Activated T-helper 9 cell treated with anti-CD3 and anti-CD28 coated beads, Interleukin-2, amount 50 U/mL, for 16 hours (primary cell): ENCODE measurements at places on chromosomes 12 and 14.

DNA sequence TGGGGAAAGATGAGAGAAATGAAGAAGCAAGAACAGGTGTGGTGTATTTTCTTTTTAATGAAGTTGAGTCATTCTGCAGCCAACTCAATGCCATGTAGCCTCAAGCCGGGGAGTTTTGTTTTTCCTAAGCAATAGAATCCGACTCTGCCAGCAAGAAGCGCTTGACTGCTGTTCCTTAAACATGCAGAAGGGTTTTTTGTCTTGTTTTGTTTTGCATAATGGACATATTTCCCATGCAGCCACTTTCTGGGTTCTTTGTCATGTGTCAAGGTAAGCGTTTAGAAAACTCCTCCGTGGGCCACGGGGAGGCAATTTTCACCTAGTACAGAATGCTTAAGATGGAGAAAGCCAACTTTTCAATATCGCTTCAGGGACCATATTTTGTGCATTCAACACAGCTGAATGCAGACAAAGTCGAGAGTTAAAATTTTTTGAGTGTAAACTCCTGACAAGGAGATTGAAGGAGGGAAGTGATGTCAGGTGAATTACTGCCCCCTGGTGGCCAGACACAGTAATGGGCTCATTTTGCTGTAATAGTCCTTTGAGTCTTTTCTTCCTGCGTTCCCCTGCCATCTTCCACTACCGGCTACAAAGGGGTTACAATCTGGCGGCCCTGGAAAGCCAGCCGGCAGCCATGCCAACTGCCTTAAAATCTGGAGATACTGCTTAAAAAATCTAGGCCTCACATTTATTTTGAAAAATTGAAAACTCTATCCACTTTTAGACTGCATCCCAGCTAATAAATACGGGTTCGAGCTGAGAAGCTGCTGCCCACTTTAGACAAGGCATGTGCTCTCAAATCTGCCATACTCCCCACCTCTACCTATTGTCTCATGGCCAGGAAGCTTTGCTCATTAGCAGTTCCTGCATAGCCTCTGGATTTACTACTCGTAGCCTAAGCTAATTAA, 3.2 kb upstream of the FICD start:
- DNase-seq: peak; percentile 68

DNA sequence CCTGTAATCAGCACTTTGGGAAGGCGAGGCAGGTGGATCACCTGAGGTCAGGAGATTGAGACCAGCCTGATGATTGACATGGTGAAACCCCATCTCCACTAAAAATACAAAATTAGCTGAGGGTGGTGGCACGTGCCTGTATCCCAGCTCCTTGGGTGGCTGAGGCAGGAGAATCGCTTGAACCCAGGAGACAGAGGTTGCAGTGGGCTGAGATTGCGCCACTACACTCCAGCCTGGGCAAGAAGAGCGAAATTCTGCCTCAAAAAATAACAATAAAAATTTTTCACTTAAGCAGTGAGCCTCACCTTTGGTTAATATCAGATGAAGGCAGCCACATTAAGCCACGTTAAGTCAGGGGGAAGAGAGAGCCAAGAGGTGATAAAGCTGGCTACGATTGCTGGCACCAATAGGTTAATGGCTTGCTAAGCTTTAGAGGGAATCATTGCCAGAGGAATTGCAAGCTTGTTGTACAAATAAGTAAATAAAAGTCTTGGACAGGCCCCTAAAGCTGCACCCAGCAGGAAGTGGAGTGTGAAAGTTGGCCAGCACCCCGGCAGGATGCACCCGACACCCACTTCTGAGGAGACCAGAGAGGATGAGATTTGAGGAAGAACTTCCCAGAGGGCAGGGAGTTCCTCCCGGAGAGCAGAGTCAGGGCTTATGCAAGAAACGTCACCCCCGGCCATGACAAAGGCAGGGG, 41.3 kb upstream of the TESC start:
- no peak for DNase-seq

GRCh38 chr12:13277293-13277692, 80.8 kb downstream of the EMP1 start:
- DNase-seq: no peak

GRCh38 chr14:23563473-23564180, 4.0 kb downstream of the AP1G2 start:
- DNase-seq: no peak

DNA sequence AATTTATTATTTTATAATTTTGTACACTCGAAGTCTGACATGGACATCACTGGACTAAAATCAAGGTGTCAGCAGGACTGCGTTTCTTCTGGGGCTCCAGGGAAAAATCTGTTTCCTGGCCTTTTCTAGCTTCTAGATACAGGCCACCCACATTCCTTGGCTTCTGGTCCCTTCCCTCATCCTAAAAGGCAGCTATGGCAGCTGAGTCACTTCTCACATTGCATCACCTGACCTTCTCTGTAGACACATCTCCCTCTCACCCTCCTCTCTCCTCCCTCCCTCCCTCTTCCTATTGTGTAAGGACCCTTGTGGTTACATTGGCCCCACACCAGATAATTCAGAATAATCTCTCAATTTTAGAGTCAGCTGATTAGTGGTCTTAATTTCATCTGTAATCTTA, 92.4 kb downstream of the RPS6KA5 start:
- no peak for DNase-seq

DNA sequence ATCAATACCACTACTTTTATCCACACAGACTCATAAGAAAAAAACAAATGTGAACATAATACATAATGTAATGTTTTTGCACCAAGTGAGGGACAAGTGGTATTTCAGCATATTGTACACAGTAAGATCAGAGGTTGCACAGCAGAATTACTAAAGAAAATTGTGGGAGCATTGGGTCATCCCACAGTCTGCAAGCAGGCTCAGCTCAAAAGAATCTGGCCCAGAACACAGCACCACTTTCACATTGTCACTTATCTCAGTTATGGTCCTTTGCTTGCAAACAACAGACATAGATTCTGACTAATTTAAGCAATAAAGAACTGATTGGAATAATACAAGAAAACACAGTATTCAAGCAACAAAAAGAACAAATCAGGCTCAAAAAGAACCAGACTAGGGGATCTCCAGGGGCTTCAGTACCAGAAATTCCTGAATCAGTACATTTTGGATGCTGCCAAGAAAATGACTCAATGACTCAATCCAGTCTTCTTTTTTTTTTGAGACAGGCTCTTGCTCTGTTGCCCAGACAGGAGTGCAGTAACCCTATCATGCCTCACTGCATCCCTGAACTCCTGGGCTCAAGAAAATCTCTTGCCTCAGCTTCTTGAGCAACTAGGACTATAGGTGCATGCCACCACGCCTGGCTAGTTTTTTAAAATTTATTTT, 42.9 kb upstream of the EEA1 start:
- DNase-seq: no peak

- no peak for DNase-seq
Observed at GRCh38 chr14:104582662-104583061, 3.1 kb downstream of the C14orf180 start.

- DNase-seq: no peak
Observed at GRCh38 chr12:8120072-8120713, 3.2 kb upstream of the CLEC4A start.

DNA sequence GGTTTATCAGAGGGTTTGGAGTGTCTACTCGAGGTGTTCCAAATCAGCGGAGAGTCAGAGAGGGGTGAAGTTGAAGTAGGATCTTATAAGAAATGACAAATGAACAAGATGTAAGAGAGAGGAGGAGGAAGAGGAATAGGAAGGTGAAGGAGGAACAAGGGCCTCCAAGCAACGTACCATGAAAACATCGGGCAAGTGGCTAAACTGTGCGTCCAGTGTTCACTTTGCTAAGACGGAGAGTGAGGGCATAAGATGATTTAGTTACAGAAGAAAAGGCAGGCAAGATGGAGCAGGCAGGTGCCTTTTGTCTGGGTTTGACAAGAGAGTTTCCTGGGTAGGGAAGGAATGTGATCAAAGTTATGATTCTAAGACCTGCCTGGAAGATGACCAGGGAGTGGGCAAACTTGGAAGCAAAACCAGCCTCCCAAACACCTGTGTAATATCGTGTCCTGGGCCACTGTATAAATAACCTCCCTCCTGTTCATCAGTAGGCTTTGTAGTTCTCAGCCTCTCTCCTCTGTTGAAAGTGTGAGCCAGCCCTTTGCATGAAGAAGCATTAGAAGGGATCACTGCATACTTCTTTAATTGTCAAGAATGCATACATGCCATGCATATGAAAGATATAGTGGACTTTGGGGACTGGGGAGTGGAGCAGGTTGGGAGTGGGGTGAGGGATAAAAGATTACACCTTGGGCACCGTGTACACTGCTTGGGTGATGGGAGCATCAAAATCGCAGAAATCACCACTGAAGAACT, 111.4 kb downstream of the ZFP36L1 start:
- no peak for DNase-seq

- DNase-seq: no peak
Observed at GRCh38 chr14:93347850-93348249, 868 bp downstream of the COX8C start.

DNA sequence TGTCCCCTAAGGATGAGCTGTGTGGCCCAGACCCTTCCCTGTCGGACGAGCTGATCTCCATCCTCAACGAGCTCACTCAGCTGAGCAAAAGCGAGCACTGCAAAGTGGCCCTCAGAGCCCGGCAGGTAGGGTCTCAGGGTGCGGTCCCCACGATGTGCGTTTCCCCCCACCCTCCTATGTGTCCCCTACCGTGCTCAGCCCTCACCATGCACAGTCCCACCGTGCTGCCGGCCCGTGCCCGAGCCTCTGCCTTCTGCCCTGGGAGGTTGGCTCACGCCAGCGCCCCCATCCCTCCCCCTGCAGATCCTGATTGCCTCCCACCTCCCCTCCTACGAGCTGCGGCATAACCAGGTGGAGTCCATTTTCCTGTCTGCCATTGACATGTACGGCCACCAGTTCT, 86.6 kb downstream of the FOXN4 start:
- DNase-seq: no peak

DNA sequence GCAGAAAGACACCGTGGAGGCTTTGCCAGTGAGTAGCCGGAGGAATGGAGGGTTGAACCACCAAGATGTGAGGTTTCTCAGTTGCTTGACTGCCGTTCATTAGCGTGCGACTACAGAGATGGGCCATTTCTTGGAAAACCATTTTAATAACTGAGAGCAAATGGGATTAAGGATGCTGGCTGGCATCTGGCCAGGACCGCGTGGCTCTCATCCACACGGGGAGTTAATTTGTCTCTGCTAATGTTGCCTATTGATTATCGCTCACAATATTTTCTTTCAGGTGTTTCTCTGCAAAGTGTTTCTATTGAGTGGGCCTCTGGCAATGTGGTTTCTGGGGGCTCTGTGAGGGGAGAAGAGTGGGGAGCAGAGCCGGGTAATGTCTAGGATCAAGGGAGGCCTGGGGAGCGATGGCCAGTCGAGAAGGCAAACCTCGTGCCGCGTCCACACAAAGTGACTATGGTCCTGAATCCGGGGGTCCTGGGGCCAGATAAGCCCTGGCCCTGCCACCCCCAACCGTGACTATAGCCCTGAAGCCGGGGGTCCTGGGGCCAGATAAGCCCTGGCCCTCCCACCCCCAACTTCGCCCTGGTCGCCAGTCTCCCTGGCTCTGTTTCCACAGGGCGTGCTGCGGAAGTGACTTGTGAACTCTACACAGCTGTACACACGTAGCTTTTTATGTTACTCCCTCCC, 110.6 kb downstream of the PRMT8 start:
- DNase-seq: no peak
